Neural crest cell (in vitro differentiated cells): ENCODE measurements at places on chromosomes 12 and 14.

DNA sequence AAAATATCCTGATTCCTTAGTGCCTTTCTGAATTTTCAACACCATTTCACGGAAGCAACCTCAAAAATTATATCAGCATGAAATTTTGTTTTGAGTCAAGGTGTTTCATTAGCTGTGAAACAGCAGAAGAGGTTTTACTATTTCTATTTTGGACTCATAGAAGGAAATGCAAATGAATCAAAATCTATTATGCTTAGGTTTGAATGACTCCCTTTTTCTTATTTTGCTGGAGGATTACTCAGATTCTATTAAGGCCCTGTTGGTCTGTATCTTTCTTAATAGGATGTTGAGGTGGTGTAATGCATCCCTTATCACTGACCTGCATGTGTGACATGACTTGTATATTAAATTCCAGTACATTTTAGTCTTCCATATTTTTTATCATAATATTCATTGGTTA lies 165.8 kb downstream of the TMTC2 start:
- no peak for DNase-seq

DNA sequence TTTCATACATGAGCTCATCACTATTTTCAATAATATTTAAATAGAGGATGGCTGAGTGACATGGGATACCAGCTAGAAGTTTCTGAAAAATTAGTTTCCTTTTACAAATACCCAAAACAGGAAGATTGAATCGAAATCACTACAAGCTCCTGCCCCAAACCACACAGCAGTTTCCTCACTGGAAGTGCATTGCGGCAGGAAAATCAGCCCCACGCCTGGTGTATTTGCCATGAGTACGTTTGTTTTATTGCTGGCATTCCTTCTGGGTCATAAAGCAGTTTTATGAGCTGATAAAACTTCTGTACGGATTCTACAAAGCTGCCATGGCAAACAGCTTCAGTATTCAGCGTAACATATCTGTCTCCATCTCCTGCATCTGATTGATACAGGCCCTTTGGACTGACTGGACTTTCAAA lies 23.7 kb downstream of the CDC42BPB start:
- no peak for DNase-seq

GRCh38 chr14:54593860-54594259 lies 26.9 kb downstream of the SAMD4A start:
- no peak for DNase-seq

DNA sequence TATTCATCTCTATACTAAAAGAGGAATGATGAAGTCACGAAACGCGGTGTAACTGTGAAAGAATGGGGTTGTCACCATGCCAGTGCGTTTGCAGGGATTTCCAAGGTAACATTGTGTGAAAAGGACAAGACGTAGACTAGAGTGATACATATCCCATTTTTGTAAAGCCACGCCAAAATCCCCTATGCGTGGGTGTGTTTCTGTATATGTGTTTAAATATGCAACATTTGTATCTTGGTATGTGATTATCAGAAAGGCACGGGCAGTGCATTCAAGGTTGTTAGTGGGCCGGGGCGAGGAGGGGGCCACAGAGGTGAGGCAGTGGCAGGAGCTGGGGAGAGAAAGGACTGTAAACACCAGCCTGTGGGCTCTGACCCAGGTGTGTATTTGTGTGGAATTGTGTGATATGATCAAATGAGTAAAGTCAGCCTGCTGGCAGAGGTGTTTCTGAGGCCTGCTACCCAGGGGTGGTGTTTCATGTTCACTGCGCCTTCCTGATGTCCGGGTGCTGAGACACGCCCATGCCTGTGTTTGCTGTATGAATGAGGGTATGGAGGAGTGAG lies 137.8 kb downstream of the ADGRD1 start:
- DNase-seq, result no peak

DNA sequence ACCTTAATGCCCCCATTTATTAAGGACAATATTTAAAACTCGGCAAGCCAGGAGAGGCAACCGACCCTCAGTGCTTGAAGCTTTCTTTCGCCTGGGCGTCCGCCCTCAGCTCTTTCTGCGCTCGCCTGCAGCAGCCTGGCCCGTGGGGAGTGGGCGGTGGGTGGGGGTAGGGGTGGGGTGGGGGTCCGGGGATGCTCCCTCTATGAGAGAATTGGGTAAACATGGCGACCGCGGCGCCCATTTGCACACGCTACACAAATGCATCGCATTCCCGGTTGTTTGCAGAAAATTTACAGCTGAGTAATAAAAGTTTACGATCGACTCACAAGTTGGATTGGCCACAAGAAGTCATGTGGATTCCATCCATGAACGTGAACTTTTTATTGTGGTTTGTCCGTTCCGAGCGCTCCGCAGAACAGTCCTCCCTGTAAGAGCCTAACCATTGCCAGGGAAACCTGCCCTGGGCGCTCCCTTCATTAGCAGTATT lies 7.7 kb downstream of the HOXC8 start:
- DNase-seq, result no peak

GRCh38 chr12:52658196-52658595 lies 6.2 kb upstream of the KRT2 start:
- DNase-seq, result no peak

GRCh38 chr12:30911207-30911606 lies 15.3 kb upstream of the TSPAN11 start:
- no peak for DNase-seq

GRCh38 chr12:106981788-106982187 lies 5.2 kb downstream of the MTERF2 start:
- no peak for DNase-seq

- no peak for DNase-seq
Measured at GRCh38 chr12:3473844-3474243, 17.2 kb upstream of the PRMT8 start.

DNA sequence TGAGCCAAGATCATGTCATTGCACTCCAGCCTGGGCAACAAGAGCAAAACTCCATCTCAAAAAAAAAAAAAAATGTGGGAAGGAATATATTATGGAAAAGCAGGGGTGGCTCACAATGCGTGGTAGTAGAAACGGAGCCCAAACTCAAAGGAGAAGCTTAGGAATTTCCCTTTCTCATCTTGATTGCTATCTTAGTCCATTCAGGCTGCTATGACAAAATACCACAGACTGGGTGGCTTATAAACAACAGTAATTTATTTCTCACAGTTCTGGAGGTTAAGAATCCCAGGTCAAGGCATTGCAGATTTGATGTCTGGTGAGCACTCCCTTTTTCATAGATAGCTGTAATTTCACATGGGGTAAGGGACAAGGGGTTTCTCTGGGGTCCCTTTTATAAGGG lies 153.8 kb upstream of the KRR1 start:
- no peak for DNase-seq

GRCh38 chr14:69268763-69269162 lies 8.8 kb downstream of the GALNT16 start:
- DNase-seq, result no peak

DNA sequence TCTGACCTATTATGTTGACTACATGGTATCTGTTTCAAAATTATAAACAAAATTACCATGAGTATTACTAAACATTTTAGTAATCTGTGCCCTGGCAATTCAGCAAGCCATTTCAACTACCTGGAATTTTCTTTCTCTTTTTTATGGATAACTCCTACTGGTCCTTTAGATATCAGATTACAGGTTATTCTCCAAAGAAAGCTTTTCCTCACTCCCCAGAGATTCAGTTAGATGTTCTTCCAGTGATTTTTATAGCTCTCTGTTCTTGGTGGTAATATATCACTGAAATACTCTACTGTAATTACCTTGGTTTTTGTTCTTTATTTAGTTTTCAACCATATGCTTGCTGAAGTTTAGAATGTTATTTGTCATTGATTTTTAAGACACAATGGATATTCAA lies 930.2 kb upstream of the FOXG1 start:
- no peak for DNase-seq

- no peak for DNase-seq
Measured at GRCh38 chr12:17286874-17287273, 680.9 kb upstream of the LMO3 start.

GRCh38 chr14:96978525-96979272 lies 181.5 kb downstream of the VRK1 start:
- no peak for DNase-seq

- DNase-seq, result no peak
Measured at GRCh38 chr12:6708960-6709394, 8.4 kb upstream of the PIANP start.

GRCh38 chr14:61466905-61467280 lies 145.5 kb downstream of the PRKCH start:
- DNase-seq, result no peak

DNA sequence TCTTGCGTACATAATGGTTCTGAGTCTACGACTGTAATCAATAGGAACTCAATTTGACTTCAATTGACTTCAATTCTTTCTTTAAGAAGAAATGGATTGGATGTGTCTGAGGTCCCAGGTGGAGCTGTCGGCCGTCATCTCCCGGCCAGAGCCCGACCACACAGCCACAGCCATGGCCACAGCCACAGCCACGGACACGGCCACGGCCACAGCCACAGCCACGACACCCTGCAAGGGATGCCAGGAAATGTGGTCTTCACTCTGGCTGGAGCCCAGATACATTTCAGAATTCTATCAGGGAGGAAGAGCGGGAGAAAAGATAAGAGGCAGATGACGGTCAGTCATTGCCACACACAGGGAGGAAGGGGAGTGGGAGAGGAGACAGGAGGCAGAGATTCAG lies 58.9 kb downstream of the GALNT9 start:
- DNase-seq, result no peak
